Right lobe of liver (tissue), 6 donors: ENCODE measurements at places on chromosomes 2 and 18. TPM values are rescaled to one million over a fixed set of nuclear protein-coding genes. Genes with fewer than 3 reads are reported as not detected.

- no peaks in the 10 kb centered on the region for H3K36me3 ChIP-seq
- H3K27ac ChIP-seq: no peak overlapping the region
- H3K27me3 ChIP-seq: no peaks in the 10 kb centered on the region
- H3K4me1 ChIP-seq: no peaks in the 10 kb centered on the region
These were observed 93.3 kb downstream of the ST6GAL2 start for GRCh38 chr2:106792671-106793070.

- no peaks in the 10 kb centered on the region for H3K4me1 ChIP-seq
- H3K27me3 ChIP-seq: no peaks in the 10 kb centered on the region
- no peak overlapping the region for H3K27ac ChIP-seq
- no peak overlapping the region for H3K4me3 ChIP-seq
- no peaks in the 10 kb centered on the region for H3K36me3 ChIP-seq
These were observed 97.3 kb downstream of the FMNL2 start for GRCh38 chr2:152432206-152432653.

GRCh38 chr2:28594000-28594331 is 98.1 kb downstream of the PLB1 start:
- peaks cover 4% of the 10 kb centered on the region for H3K4me1 ChIP-seq
- H3K27ac ChIP-seq: no peak overlapping the region
- no peak for DNase-seq

DNA sequence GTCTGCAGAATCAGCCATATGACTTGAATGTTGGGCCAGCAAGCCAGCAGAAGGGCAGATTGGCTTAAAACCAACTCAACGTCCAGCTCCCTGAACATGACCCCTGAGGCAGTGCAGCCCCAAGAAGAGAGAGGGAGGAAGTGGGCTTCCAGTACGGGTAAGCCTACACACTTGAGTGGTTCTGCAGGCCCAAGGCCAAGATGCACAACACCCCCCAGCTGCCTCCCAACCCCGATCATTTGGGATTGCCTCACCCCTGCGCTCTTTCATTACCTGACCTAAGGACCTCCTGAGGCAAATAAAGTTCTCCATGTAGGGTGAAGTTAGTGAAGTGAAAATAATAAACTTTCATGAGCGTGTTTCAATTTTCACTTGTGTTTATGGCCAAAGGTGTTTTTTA is 536.0 kb downstream of the TNS1 start:
- no peak overlapping the region for H3K4me3 ChIP-seq
- no peaks in the 10 kb centered on the region for H3K4me1 ChIP-seq
- H3K27me3 ChIP-seq: no peaks in the 10 kb centered on the region
- DNase-seq: no peak
- H3K36me3 ChIP-seq: no peaks in the 10 kb centered on the region

GRCh38 chr2:37226863-37227262 is 4.5 kb downstream of the CEBPZ start:
- DNase-seq: no peak
- no peak overlapping the region for H3K4me3 ChIP-seq
- no peak overlapping the region for H3K27ac ChIP-seq
- no peaks in the 10 kb centered on the region for H3K4me1 ChIP-seq
- peaks cover 4% of the 10 kb centered on the region for H3K36me3 ChIP-seq
- H3K27me3 ChIP-seq: no peaks in the 10 kb centered on the region

- no peak for DNase-seq
- no peak overlapping the region for H3K27ac ChIP-seq
- H3K27me3 ChIP-seq: no peaks in the 10 kb centered on the region
- no peaks in the 10 kb centered on the region for H3K36me3 ChIP-seq
- no peak overlapping the region for H3K4me3 ChIP-seq
These were observed 135.5 kb downstream of the MYO3B start for GRCh38 chr2:170313347-170313991.

DNA sequence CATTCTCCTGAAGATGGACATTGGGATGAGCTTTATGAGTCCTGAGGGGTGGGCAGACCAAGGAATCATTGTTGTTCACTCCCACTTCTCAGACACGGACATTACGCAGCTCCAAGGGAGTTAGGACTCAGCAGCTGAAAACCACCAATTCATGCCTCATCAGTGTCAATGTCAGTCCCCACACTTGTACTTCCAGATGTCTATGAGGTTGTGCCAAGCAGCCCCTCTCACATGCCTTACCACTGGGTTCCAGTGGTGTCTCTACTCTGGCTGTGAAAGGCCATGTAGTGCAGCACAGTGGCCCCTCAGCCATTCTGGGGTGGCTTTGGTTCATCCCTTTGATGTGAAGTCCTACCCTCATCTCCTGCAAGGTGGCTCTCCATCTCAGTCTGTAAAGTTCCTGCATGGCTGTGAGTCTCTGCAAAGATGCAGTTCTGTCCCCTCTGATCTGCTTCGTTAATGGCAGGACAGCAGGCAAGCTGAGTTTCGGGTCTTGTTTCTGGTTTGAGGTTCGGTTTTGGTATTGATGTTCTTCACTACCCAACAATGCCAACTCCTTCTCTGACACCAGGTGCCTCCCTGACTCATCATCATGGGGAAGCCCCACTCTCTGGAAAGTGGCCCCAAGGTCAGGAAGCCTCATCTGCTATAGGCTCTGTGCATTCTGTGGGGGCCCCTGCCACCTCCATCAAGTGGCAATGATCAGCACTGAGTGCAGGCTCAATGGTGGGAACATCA is 14.0 kb upstream of the COL6A3 start:
- no peak overlapping the region for H3K4me3 ChIP-seq
- no peaks in the 10 kb centered on the region for H3K27me3 ChIP-seq
- DNase-seq: no peak
- H3K27ac ChIP-seq: no peak overlapping the region
- no peaks in the 10 kb centered on the region for H3K36me3 ChIP-seq
- no peaks in the 10 kb centered on the region for H3K4me1 ChIP-seq

DNA sequence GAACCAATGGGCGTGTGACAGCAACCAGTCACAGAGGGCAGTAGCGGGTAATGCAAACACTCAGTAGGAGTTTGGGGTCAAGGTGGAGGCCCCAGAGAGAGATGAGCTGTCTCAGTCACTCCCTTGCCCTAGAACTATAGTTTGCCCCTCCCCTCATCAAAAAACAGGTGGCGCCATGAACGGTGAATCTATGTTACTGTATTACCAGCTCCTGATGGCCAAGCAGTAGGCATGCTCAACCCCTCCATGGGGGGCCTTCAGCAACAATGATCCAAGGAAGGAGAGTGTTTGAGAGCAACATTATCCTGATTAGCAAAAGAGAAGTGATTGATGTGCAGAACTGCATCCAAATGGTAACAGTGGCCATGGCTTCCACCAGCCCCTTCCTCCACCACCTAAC is 30.4 kb downstream of the TRABD2A start:
- H3K27ac ChIP-seq: no peak overlapping the region
- no peaks in the 10 kb centered on the region for H3K36me3 ChIP-seq
- no peaks in the 10 kb centered on the region for H3K4me1 ChIP-seq
- H3K27me3 ChIP-seq: no peaks in the 10 kb centered on the region
- H3K4me3 ChIP-seq: no peak overlapping the region

DNA sequence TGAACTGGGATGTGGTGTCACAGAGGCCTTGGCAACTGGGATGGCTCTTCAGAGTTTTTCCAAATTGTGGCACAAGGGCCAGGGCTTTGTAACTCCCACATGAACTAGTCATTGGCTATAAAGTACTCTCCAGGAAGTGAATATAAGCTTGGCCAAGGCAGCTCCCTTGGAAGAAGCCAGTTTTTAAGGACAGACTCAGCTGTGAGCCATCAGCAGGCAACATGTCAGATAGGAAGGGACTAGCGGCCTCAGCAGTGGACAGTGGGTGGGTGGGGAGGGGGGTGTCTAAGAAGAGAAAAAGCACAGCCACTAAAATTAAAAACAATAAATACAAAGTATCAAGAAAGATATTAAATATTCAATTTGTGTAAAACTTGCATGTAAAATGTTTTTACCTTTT is 691.1 kb upstream of the PIK3C3 start:
- no peak for DNase-seq
- H3K36me3 ChIP-seq: no peaks in the 10 kb centered on the region
- no peak overlapping the region for H3K27ac ChIP-seq

MC4R gene
- not detected for total RNA-seq
